ENCODE measurements at places on chromosomes 1 and 21. TPM values are rescaled to one million over a fixed set of nuclear protein-coding genes. Genes with fewer than 3 reads are reported as not detected.
A peak's percentile ranks its signal among the peaks of the same experiment; 100 is the strongest.

KRTAP13-2 gene
- not detected for total RNA-seq

RAB25 gene
- 172 TPM for total RNA-seq

S1PR1 gene
- total RNA-seq = 8.2 TPM

AMPD1 gene
- total RNA-seq = not detected

RABIF gene
- total RNA-seq = 10.9 TPM

CR1L gene
- total RNA-seq = not detected

DNA sequence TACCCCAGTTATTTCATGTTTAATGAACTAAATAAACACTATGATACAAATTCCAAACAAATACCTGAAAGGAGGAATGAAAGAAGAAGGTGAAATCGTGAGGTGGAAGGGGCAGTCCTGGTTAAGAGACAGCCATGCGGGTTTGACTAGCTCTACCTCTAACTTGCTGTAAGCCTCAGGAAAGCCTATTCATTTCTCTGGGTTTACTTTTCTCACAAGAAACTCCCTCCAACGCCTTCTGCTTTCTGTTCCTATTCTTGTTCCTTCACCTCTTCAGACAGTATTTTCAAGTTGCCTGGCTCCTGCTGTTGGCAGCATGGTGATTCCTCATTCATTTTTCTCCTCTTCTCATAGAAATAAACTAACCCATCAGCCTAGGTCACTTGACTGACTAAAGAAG, 92.4 kb downstream of the NTPCR start:
- DNase-seq = no peak

DNA sequence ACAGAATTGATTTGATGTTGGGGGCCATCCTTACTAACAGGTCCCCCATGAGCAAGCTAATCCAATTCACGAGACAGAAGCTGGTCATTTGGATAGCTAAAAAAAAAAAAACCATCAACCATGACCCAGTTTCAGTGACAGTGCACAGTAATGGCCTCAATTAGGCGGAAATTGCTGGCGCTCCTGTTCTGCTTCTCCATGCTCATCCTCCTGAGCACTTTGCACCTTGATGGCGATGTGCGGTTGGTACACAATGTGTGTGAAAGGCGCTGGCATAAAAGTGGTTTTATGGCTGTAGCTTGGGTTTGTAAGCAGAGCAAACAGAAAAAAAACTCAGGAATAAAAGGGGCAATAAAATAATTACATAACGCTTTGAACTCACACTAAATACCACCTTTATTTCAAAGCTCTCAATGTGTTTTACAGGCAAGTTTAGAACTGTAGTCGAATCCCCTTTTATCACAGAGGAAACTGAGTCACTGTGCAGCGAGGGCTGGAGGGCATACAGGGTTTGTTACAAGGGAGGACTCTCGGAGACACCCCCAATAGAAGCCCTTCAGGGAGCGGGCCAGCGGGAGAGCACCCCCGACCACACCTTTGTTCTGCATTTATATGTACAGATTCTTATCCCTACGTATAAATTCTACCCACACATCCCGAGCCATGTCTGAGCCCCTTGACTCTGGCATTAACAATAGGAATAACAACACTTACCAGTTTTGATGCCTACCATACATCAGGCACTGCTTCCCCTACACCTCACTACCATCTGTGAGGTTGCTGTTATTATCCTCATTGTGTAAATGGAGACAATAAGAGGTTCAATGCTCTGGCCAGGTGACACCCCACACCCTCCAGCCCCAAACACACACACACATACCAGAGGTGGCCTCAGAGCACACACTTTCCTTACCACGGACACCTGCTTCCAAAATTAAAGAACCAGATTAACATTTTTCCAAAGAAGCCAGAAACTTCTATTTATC, 213.5 kb upstream of the IRF2BP2 start:
- peak; percentile 87 for DNase-seq

- DNase-seq = peak; percentile 91
Measured at GRCh38 chr1:150976879-150977694, 2.5 kb upstream of the CERS2 start.

GRCh38 chr21:29481641-29482040, 182.9 kb downstream of the BACH1 start:
- DNase-seq = no peak

- no peak for DNase-seq
Measured at GRCh38 chr1:238787471-238787870, 598.9 kb upstream of the CHRM3 start.

DNA sequence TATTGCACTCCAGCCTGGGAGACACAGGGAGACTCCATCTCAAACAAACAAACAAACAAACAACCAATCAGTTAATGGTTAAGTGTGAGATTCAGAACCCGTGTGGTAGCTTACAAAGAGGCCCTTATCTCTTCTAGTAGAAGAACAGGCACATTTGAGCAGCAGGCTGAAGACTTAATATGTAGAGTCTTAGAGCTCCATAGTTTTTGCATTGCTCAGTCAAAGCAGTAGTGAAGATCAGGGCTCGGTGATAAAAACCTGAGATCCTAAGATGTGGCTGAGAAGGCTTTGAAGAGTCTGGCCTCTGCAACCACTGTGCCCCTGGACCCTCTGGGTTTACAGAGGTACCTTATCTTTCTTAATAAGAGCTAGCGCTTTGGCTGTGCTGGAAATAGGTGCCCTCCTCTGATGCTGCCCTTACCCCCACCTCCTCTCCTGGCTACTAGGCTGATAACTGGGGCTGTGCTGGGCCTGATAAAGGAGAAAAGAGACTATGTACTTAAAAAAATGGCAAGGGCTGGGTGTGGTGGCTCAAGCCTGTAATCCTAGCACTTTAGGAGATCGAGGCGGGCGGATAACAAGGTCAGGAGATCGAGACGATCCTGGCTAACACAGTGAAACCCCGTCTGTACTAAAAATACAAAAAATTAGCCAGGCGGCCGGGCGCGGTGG, 10.5 kb upstream of the UCK2 start:
- DNase-seq = no peak

DNA sequence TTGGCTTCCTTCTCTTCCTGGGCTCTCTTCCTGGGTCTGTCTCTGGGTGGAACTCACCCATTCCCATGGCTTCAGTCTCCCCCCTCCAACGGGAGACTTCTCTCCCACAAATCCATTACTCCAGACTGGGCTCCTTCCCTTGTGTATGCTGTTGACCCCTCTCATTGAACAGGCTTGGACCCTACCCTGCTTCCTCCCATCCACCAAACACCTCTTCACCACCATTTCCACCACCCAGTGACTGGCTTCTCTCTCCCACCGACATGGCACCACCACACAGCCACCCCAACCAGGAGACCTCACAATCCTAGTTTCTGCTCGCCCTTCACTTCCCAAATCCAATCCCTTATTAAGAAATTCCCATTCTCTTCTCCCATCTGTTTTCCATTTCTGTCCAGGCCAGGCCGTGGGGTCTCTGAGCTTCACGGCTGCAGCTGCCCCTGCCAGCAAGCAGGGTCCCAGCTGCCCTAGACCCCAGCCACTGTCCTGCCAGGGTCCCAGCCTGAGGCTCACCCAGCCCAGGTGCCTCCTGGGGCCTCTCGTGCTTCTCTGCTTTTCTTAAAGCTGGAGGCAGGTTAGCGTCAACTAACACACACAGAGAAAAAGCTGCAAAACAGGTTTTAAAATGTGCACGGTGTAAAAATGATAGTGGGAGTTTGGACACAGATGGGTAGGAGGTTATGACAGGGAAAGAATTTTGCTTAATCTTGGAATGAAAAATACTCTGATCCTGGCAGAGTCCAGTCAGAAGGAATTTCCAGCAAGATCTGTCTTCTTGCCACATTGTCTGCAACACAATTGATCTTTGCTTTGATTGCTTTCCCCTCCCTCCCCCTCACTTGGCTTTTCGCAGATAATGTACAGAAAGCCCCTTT, 383.8 kb upstream of the VAMP3 start:
- DNase-seq = no peak

- no peak for DNase-seq
Measured at GRCh38 chr1:108686614-108687313, 5.3 kb upstream of the PRPF38B start.

GRCh38 chr1:117925981-117926380, 3.4 kb downstream of the GDAP2 start:
- no peak for DNase-seq

- no peak for DNase-seq
Measured at GRCh38 chr1:3777647-3778589, 5.4 kb downstream of the SMIM1 start.

DNA sequence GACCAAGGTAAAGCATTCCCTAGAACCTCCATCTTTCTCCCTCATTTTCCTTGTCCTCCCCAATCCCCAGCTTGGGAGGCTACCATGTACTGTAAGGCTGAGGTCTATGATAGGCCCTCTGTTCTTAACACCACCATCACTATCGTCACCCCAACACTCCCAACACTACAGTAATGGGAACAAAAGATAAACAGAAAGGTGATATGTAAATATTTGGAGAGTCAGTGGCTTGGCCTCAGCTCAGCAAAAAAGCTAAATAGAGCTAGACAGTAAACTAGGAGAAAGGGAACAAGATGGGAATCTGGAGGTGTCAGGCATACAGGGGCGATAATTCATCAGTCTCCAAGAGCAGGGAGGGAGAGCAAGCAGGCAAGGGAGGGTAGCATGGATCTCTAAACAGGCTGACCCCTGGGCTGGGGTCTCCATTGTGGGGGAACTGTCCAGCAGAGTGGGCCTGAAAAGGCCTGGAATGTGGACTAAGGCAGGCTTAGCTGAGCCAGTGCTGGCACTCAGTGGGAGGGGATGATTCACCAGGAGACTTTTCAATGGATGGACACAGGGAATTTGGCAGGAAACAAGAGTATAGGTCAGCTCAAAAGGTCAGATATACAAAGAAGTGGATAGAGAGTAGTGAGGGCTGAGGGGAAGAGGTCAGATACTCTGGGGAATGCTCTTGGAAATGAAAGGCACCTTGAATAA, 6.7 kb downstream of the WNT2B start:
- DNase-seq = no peak

- DNase-seq = no peak
Measured at GRCh38 chr1:60621368-60621851, 461.0 kb upstream of the NFIA start.

All from transverse colon (tissue), 4 donors.